Esophagus muscularis mucosa (tissue), 4 donors: ENCODE measurements at places on chromosomes 1 and 21.

GRCh38 chr1:115543247-115543646 is 98.5 kb upstream of the VANGL1 start:
- DNase-seq, result no peak
- H3K36me3 ChIP-seq, result no peaks in the 10 kb centered on the region
- no peak overlapping the region for H3K4me3 ChIP-seq
- peaks cover 12% of the 10 kb centered on the region for H3K4me1 ChIP-seq
- no peak overlapping the region for H3K27ac ChIP-seq

DNA sequence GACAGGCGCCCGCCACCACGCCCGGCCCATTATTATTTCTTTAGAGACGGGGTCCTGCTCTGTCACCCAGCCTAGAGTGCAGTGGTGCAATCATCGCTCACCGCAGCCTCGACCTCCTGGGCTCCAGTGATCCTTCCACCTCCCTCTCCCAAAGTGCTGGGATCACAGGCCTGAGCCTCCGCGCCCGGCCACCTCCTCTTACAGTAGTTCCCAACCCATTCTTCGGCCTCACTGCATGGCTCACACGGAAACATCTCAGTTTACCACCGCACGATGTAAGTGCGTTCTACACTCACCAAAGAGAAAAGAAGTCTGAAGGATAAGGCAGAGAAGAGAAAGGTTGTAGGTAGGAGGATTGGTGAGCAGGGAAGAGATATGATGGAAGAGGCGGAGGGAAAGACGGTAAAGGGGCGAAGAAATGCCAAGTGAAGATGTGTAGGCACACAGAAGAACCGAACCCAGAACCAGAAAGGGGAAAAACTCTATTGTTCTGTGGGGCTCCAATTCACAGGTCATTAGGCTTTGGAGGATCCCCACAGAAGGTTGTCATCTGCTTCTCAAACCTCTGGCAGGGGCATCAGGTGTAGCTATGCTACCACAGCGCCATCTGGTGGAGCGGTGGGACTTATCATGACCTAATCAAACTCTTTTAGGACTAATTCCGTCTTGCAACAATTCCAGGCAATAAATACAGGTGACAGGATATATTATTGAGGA is 504.2 kb downstream of the SMYD3 start:
- H3K27me3 ChIP-seq, result no peaks in the 10 kb centered on the region
- peaks cover 25% of the 10 kb centered on the region for H3K4me1 ChIP-seq
- no peaks in the 10 kb centered on the region for H3K36me3 ChIP-seq

GRCh38 chr1:41333146-41333784 is 28.0 kb upstream of the FOXO6 start:
- no peaks in the 10 kb centered on the region for H3K36me3 ChIP-seq
- DNase-seq, result peak; percentile 66
- H3K4me3 ChIP-seq, result no peak overlapping the region

- H3K27me3 ChIP-seq, result no peaks in the 10 kb centered on the region
- H3K4me3 ChIP-seq, result no peak overlapping the region
- no peak for DNase-seq
- H3K27ac ChIP-seq, result no peak overlapping the region
These were observed 49.1 kb downstream of the ELK4 start for GRCh38 chr1:205582471-205583291.

DNA sequence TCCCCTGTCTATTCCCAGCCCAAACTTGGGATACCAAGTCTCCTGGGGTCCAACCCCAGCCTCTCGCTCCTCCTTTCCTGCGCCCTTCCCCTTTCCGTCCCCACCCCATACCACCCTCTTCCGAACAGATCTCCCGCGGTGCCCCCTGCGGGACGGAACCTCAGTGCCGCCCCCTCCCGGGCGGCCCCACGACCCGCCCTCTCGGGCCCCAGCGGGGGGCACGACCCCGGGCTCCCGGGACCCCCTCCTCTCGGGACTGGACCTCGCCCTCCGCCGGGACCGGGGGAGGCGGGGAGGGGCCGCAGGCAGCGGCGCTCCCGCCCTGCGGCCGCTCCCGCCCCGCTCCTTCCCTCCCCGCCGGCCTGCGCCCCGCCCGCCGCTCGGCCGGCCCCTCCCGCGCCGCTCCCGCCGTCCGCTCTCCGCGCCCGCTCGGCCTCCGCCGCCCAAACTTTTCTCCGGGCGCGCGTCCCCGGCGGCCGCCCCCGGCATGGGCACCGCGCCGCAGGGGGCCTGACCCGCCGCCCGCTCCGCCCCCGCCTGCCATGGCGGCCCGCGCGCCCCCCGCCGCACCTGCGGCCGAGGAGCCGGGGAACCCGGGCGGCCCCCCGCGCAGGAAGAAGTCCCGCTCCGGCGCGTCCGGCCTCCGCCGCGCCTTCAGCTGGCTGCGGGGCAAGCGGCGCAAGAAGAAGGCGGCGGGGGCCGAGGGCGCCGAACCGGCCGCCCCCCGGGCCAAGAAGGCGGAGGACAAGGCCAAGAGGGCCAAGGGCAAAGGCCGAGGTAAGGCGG is 39.0 kb upstream of the SYNC start:
- H3K27ac ChIP-seq, result peak overlapping the region; percentile 92
- H3K36me3 ChIP-seq, result no peaks in the 10 kb centered on the region
- peak overlapping the region; percentile 84 for H3K4me3 ChIP-seq
- peaks cover 38% of the 10 kb centered on the region for H3K4me1 ChIP-seq

DNA sequence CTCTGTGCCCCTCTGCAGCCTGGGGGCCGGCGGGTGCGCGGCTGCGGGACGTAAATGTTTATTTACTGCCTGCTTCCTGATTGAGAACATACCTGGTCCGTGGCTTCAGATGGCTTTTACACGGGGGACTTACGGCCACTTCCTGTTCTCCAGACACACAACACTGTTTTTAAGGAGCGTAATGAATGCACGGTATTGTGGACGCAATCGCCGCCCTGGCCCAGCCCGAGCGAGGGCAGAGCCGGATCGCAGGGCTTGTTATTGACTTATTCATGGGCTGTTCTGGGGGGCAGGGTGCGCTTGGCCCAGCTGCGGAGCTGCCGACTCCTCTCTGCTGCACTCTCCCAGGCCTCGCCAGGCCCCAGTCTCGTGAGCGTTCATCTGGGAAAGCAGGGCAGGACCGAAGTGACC is 52.8 kb upstream of the ACTRT2 start:
- no peak for DNase-seq
- no peaks in the 10 kb centered on the region for H3K36me3 ChIP-seq
- H3K4me3 ChIP-seq, result no peak overlapping the region
- peaks cover 13% of the 10 kb centered on the region for H3K4me1 ChIP-seq
- peak overlapping the region; percentile 60 for H3K27ac ChIP-seq
- H3K27me3 ChIP-seq, result no peaks in the 10 kb centered on the region

DNA sequence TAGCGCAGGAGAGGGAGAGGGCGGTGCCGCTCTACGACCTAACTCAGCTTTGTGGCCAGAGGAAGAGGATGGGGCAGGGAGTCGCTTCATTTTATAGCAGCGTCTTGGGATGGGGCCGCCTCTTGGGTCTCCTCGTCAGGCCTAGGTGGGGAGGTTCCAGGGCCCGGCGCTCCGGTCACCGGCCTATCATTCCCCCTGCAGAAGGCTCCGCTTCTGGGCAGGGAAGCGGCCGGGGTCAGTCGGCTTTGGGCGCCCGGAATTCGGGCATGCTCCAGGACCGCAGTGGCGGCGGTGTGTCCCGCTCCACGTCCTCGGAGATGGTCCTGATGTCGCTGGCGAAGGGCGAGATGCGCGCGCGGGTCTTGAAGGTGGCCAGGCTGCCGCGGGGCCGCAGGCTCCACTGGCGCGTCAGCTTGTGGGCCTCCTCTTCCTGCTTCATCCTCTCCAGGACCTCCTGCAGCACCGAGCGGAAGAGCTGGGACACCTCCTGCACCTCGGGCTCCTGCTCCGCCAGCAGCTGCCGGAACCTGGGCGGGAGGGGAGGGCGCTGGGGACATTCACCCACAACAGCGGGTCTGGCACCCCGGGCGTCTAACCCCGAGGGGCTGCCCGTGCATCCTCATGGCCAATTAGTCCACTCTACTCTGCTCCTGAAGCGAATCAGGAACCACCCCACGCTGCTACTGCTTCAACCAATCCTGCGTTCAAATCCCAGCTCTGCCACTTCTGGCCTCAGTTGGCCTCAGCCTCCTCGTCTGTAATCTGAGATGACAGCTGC is 13.0 kb downstream of the RD3 start:
- H3K4me1 ChIP-seq, result peaks cover 13% of the 10 kb centered on the region
- H3K4me3 ChIP-seq, result no peak overlapping the region
- H3K27ac ChIP-seq, result no peak overlapping the region
- no peaks in the 10 kb centered on the region for H3K36me3 ChIP-seq

- no peaks in the 10 kb centered on the region for H3K27me3 ChIP-seq
- H3K4me1 ChIP-seq, result peaks cover 61% of the 10 kb centered on the region
- no peak overlapping the region for H3K4me3 ChIP-seq
- no peaks in the 10 kb centered on the region for H3K36me3 ChIP-seq
- H3K27ac ChIP-seq, result peak overlapping the region; percentile 47
- DNase-seq, result no peak
These were observed 73.6 kb downstream of the GNG12 start for GRCh38 chr1:67759692-67760029.

- peaks cover 18% of the 10 kb centered on the region for H3K4me1 ChIP-seq
- no peak overlapping the region for H3K4me3 ChIP-seq
- H3K27ac ChIP-seq, result no peak overlapping the region
- no peaks in the 10 kb centered on the region for H3K36me3 ChIP-seq
- no peak for DNase-seq
- H3K27me3 ChIP-seq, result no peaks in the 10 kb centered on the region
These were observed 59.7 kb downstream of the FGGY start for GRCh38 chr1:59356627-59357026.

- DNase-seq, result no peak
- no peaks in the 10 kb centered on the region for H3K4me1 ChIP-seq
- no peak overlapping the region for H3K4me3 ChIP-seq
These were observed 22.3 kb downstream of the NR5A2 start for GRCh38 chr1:200049810-200050209.

DNA sequence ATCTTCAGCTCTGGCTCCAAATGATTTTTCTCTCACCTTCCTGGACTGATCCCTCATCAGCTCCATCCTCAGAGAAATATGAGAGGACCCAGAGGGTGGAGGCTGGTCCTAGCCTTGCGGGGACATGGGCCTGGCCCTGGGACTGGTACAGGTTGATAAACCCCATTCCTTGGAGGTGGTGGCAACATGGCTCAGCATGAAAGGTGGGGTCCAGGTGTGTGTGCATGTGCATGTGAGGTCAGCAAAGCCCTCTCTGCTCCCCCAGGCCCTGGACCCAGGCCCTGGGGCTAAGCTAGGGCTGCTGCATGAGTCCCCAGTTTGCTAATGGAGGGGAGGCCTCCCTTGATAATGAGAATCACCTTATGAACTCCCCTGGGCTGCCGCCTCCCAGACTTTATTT is 363.1 kb downstream of the MATN1 start:
- no peak for DNase-seq
- H3K4me3 ChIP-seq, result no peak overlapping the region
- H3K36me3 ChIP-seq, result no peaks in the 10 kb centered on the region
- H3K4me1 ChIP-seq, result no peaks in the 10 kb centered on the region

DNA sequence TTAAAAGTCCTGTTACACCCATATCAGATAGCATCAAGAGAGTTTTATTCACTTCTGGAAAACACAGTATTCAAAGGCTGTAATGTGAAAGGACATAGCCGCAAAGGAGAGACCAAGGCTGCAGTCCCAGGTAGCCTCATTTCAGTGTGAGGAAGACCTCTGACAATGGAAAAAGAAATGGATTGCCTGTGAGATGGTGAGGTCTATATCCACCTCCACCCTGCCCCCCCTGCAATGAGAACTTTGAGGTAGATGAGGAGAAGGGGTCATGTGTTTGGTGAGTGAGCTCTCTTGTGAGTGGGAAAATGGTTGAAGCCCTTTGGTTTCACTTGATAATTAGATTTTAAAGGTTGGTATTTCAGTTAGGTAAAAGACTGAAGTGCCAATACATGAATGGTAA is 3.5 kb downstream of the MRPS6 start:
- DNase-seq, result no peak
- H3K4me1 ChIP-seq, result peaks cover 80% of the 10 kb centered on the region
- H3K27me3 ChIP-seq, result no peaks in the 10 kb centered on the region
- no peak overlapping the region for H3K27ac ChIP-seq
- H3K36me3 ChIP-seq, result no peaks in the 10 kb centered on the region
- H3K4me3 ChIP-seq, result peak overlapping the region; percentile 79

- no peak overlapping the region for H3K4me3 ChIP-seq
- no peaks in the 10 kb centered on the region for H3K27me3 ChIP-seq
- no peaks in the 10 kb centered on the region for H3K36me3 ChIP-seq
These were observed 26.9 kb upstream of the ESRRG start for GRCh38 chr1:216750031-216750627.

DNA sequence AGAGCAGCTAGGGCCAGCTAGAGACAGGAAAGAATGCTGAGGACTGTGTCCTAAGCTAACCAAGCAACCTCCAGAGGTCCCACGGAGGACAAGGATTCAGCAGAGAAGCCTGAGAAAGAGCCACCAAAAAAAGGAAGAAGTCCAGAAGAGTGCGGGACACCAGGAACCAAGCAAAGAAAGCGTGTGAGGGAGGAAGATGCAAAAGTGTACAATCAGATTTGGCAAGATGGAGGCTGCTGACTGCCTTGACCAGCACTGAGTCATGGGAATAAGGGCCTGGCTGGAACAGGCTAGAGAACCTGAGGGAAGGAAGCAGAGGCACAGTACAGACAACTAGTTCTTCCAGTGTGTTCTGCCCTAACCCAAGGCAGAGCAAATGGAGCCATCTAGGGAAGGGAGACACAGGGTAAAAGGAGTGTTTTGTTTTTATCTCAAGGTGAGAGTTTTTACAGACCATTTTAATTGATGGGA is 18.5 kb downstream of the TP53BP2 start:
- no peak for DNase-seq
- no peaks in the 10 kb centered on the region for H3K27me3 ChIP-seq

DNA sequence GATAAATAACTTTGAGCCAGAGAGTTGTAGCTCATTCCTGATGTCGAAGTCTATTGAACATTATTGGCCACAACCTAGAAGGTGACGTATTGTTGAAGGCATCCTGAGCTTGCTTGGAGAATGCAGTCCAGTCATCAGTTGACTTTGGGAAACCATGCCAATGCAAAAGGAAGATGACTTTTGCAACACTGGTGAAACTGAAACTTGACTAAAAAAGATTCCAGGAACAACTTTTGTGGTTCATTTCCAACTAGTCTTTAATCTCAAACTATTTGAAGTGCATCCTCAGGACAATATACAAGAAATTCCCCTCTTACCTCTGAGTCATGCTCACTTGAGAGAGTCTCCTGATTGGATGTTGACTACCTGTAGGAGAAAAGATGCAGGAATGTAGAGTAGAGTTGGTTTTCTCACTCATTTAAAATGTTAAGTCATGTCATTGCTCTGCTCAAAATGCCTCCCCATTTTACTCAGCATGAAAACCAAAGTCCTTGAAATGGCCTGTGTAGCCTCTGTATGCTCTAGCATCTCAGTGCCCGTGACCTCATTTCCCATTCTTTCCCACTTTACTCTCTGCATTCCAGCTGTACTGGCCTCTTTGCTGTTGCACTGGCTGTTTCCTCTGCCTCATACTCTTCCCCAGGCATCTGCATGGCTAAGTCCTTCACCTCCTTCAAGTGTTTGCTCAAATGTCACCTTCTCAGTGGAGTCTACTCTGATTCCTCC is 24.4 kb upstream of the LEPR start:
- DNase-seq, result no peak
- no peak overlapping the region for H3K4me3 ChIP-seq
- H3K36me3 ChIP-seq, result peaks cover 4% of the 10 kb centered on the region
- H3K27me3 ChIP-seq, result no peaks in the 10 kb centered on the region
- no peaks in the 10 kb centered on the region for H3K4me1 ChIP-seq
- H3K27ac ChIP-seq, result no peak overlapping the region

- DNase-seq, result peak; percentile 80
- H3K27me3 ChIP-seq, result no peaks in the 10 kb centered on the region
- peak overlapping the region; percentile 67 for H3K4me3 ChIP-seq
- peak overlapping the region; percentile 95 for H3K27ac ChIP-seq
- H3K36me3 ChIP-seq, result no peaks in the 10 kb centered on the region
These were observed 2.4 kb downstream of the PTPN14 start for GRCh38 chr1:214548988-214549387.
